T47D (cell line): ENCODE measurements at places on chromosomes 7 and 10.

DNA sequence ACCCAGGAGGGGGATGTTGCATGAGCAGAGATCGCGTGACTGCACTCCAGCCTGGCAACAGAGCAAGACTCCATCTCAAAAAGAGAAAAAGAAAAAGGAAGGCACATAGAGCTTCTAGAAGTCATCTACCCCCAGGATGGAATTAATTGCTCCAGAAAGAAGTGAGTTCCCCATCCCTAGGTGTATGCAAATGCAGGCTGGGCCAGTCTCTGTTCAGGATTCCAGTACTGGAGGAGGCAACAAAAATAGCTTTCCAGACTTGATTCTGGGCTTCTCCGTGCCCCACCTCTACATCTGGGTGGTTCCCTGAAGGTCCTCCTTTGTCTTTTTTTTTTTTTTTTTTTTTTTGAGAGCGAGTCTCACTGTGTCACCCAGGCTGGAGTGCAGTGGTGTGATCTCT lies 28.6 kb downstream of the CASTOR2 start:
- no peak for DNase-seq

DNA sequence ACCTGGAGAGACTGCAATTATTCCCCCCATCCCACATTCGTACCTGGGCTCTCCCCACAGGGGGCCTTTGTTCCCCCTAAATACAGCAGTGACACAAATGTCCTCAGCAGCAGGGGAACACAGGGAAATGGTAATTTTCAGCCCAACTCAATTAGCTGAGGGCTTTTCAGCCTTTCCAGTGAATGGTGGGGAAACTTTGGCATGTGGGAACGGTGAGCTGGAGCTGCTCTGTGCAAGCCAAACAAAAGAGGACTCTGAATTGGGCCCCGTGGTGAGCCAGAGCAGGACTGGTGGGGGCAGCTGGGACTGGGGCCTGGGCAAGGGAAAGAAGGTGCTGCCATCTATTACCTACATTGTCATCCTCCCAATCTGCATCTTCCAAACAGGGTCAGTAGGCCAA lies 51.0 kb downstream of the FBXW4 start:
- no peak for DNase-seq

DNA sequence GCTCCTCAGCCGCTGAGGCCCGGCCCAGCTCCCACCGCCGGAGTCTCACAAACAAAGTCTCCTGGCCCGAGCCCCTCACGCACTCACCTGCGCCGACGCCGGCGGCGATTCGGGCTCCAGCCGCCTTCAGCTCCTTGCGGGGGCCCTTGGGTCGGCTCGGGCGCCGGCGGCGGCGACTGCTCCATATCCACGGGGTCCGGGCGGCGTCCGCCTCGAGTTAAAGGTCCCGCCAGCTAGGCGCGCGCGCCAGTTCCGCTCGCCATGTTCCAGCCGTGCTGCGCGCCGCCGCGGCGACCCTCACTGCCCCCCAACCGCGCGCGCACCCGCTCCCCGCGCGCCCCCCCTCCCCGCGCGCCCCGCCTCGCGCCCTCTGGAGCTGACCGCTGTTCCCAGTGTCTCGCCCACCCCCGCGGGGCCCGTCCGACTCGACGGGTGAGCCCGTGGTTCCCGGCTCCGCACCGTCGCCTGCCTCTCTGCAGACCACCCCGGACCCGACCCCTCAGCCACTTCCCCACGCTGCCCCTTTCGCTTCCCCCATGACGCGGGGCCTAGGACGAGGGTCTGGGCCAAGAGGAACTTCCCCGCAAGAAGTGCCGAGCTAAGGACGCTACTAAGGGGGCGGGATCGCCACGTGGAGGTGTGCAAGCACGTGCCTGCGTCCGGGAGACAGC lies 396.1 kb downstream of the ZNF33B start:
- no peak for DNase-seq

GRCh38 chr10:29183301-29183945 lies 105.4 kb upstream of the LYZL1 start:
- DNase-seq = no peak

GRCh38 chr10:25701652-25702051 lies 232.4 kb upstream of the MYO3A start:
- no peak for DNase-seq

GRCh38 chr10:6023661-6024333 lies 38.4 kb downstream of the IL2RA start:
- peak; percentile 56 for DNase-seq

- no peak for DNase-seq
These were observed 6.1 kb downstream of the SKAP2 start for GRCh38 chr7:26858241-26858715.

DNA sequence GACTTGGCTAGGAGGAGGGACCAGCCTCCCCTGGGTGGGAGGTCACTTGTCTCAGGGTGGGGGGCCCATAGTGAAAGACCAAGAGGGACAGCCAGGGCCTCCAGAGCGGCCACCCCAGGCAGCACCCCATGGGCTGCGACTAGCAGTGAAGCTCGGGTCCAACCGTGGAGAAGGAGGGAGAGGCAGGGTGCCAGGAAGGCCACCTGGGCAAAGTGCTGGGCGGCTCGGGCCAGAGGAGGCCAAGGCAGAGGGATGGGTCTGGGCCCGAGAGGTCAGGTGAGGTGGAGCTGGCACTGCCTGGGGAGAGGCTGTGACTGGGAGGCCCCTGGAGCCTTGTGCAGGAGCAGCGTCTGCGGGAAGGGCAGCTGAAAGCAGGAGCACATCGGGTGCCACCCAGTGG lies 41.8 kb downstream of the CLRN3 start:
- no peak for DNase-seq

DNA sequence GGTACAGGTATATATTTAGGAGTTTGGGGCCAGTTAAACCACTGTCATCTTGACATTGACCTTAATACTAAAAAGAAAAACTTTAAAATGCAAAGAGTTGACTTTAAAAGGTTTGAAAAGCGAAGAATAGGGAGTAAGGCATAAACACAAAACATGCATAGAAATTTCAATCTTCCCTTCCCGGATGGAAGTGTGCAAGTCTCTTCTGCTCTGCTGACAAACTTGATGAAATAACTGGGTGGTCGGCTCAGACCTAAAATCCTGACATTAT lies 3.4 kb upstream of the SPAG6 start:
- no peak for DNase-seq

- no peak for DNase-seq
These were observed 56.6 kb upstream of the STEAP4 start for GRCh38 chr7:88363249-88363648.

- DNase-seq = no peak
These were observed 25.5 kb downstream of the SLC18A2 start for GRCh38 chr10:117266400-117266799.

DNA sequence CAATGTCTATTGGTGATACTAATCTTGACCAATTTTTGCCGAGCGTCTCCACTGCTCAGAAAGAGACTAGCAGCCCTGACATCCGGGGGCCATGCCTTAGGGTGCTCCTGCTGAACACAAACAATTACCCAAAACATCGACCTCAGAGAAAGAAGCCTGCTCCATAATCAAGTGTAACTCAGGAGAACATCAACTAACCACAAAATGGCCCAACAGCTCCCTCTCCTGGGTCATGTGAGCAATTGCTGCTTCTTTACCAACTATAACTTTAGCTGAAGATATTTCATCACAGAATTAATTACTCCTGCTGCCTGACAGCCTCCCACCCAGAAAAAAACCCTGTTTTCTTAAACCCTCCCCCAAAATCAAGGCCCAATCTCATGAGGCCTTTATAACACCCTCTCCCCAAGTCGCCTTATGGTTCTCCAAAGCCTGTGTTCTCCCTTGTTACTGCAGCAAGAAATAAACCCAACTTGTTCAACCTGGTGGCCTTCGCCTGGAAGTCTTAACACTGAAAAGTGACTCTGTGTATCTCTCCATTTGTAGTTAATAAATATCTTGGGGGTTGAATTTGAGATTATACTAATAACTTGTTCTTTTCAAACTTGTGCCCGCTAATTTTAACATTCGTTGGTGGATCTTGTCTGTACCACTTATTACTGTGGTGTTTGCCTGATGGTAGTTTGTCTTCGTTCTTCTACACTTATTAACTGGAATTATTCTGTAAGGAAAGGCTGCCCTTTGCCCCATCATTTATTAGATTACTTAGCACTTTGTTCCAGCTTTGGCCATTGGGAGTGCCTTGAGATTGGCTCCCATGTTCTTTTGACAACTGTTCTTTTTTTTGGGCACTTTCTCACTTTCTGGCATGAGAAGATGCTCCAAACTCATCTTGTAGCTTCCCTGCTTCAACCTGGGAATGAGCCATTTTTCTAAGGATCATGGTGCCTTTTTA lies 21.2 kb upstream of the RAMP3 start:
- peak; percentile 84 for DNase-seq

GRCh38 chr7:26950889-26951288 lies 86.5 kb upstream of the SKAP2 start:
- DNase-seq = no peak

GRCh38 chr10:1168763-1169162 lies 112.6 kb downstream of the WDR37 start:
- DNase-seq = peak; percentile 19

DNA sequence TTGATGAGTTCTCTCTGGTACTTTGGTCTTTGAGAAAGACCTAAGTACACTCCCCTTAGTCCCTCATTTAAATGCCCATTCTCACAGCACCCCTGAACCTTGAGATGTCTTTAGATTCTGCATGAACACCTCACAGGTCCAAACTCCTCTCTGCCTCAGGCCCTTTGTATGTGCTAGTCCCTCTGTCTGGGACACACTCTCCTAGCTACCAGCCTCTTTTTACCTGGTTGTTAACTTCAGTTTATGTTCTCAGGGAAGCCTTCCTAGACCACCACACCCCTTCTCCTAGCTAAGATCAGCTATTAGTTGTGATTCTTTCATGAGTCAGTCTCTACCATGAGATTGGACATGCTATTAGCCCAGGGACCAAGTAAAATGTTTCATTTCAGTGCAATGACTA lies 86.4 kb downstream of the PLCE1 start:
- DNase-seq = no peak

DNA sequence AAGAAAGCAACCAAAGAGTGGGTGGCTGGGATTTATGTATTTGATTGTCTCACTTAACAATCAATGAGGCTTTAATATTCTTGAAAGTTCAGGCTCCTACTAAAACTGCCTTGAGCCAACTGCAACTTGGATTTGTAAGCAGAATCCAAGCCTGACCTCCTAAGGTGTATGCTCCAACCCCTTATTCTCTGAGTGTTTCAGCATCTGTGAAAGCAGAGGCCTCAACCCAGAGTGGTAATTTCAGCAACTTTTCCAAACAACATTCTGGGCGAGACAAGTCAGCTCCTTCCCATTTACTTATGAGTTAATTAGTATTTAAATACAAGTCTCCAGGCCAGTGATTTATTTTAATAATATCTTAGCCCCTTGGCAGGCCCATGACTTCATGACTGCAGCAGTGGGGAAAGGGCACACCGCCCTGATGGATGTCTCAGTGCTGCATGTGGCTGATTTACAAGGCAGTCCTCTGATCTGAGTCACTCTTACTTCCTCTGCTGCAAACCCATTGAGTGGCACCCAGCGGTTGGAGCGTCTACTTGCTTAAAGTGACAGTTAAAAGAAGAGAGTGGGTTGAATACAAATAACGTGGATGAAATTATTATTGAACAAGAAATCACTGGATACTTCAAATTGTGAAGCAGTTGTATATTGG lies 209.1 kb downstream of the TRIL start:
- no peak for DNase-seq

DNA sequence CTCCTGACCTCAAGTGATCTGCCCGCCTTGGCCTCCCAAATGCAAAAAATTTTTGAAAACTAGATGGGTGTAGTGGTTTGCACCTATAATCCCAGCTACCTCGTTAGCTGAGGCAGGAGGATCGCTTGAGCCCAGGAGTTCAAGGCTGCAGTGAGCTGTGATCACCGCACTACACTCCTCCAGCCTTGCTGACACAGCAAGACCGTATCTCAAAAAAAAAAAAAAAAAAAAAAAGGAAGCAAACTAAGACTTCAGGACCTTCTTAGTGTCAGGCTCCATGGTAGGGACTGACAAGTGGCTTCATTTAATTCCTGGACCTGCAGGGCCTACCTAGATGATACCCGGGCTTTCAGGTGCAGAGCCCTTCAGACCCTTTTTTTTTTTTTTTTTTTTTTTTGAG lies 2.5 kb downstream of the POP7 start:
- no peak for DNase-seq

- no peak for DNase-seq
These were observed 75.9 kb downstream of the HIBADH start for GRCh38 chr7:27586825-27587224.

- DNase-seq = no peak
These were observed 523.0 kb upstream of the ANKRD30A start for GRCh38 chr10:36602374-36602773.

DNA sequence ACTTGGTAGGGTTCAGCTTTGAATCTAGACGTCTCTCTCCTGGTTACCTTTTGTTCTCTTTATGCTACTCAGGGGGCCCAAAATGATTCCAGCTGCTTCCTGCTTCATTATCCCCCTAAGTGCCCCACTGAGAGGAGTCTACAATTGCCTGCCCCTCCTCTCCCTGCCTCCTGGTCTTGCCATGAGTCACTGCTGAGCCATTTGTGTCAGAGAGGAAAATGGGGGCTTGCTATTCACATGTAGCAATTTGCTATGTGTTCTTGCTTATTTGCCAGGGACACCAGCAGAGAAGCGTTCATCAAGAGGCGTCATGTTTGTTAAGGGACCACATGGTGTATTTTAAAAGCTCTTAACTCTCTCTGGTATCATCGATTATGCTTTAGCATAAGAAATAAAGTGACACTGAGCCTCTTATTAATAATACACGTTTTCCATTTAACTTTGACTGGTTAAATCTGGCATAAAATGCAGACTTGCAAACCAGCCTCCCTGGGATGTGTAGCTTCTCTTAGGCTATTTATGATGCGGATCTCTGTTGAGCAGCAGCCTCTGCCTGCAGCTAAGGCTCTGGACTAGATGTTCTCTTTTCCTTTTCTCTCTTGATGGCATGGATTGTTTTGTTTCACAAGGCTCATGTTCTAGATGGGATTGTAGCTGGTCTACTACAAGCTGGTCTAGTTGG lies 239.3 kb downstream of the AUTS2 start:
- DNase-seq = no peak
